ENCODE measurements at places on chromosomes 6 and 20.

- peak; percentile 81 for DNase-seq
Measured at GRCh38 chr6:37324131-37325033, 29.4 kb upstream of the RNF8 start.

GRCh38 chr20:44410583-44411019 lies 55.1 kb downstream of the HNF4A start:
- no peak for DNase-seq

GRCh38 chr20:528923-529604 lies 14.5 kb downstream of the CSNK2A1 start:
- peak; percentile 84 for DNase-seq

- no peak for DNase-seq
Measured at GRCh38 chr6:132198896-132199295, 202.4 kb downstream of the MOXD1 start.

GRCh38 chr6:83467620-83468036 lies 36.8 kb upstream of the ME1 start:
- peak; percentile 98 for DNase-seq

GRCh38 chr6:157019733-157020132 lies 242.6 kb downstream of the ARID1B start:
- DNase-seq = peak; percentile 43

- DNase-seq = peak; percentile 13
Measured at GRCh38 chr6:135212020-135212806, 31.1 kb downstream of the MYB start.

- DNase-seq = no peak
Measured at GRCh38 chr20:44020406-44021148, 105.9 kb downstream of the TOX2 start.

Measured in inflammatory macrophage treated with lipopolysaccharide for 4 hours (primary cell).